Inflammatory macrophage treated with lipopolysaccharide for 1 hour (primary cell): ENCODE measurements at places on chromosomes 5 and 9.

DNA sequence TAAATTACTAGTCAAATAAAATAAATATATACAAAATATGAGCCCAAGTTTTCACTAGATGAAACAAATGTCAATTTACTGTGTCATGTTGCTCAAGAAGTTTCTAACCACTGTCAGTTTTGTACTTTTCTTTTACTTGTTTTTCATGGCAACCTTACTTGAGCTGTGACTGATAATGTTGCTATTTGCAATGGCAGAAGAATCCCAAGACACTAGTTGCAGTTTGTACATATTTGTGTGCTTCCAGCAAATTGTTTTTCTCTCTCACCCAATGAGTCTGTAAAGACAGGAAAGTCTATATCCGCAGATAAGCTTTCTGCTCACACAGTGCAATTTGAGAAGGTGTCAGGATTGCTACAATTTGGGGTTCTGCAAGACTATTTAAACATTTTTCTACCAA is 338.6 kb upstream of the PCSK5 start:
- DNase-seq, result no peak

DNA sequence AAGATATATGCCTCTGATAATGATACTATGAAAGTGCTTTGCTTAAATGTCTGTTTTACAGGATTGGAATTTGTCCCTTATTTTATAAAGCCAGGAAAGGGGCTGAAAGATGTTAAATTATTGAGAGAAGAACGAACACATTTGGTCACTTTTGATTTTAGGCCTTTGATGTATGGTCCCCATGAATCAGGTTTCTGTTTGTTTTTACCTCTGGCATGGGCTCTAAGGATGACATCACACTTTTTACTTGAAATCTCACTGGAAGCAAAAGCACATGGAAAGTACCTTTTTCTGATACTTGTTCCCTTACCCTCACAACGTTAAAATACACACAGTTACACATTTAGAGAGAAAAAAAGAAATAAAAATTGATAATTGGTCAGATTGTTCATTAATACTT is 6.9 kb downstream of the OTULIN start:
- DNase-seq, result peak; percentile 31

DNA sequence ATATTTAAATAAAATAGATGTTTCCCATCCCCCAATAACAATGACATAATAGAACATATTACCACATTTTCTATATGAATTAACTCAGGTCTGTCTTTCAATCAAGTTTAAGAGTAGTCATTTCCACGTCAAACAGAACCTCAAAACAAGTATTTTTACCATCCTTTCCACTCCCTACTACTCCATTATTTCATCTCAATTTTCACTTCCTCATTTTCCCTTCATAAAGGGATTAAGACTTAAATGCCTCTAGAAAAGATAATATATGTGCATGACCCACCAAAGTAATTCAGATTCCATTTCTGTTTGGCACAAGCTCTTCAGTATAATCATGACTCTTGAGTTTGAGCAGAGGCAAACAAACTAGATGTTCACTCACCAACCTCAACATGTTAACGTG is 40.4 kb downstream of the ELOVL7 start:
- no peak for DNase-seq

DNA sequence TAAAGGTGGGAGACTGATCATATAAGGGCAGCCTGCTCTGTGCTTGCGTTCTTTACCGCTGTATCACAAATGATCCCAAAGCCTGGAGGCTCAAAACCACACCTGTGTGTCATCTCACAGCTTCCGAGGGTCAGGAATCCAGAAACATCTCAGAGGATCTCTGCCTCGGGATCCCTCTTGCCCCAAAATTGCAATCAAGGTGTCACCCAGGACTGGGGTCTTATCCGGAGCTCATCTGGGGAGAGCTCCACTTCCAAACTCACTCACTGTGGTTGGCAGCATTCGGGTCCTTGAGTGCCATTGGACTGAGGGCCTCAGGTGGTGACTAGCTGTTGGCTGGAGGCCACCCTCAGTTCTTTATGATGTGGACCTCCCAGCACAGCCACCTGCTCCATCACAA is 26.7 kb upstream of the FCN2 start:
- DNase-seq, result no peak

DNA sequence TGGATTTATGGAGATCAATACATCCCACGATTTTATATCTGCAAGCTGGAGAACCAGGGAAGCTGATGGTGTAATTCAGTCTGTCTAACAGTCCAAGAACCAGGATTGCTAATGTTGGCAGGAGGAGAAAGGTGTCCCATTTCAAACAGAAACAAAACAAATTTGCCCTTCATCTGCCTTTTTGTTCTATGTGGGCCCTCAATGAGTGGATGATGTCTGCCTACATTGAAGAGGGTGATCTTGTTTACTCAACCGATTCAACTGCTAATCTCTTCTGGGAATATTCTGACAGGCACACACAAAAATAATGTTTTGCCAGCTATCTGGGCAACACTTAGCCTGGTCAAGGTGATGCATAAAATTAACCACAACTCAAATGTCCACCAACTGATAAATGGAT is 65.1 kb upstream of the IL33 start:
- no peak for DNase-seq

DNA sequence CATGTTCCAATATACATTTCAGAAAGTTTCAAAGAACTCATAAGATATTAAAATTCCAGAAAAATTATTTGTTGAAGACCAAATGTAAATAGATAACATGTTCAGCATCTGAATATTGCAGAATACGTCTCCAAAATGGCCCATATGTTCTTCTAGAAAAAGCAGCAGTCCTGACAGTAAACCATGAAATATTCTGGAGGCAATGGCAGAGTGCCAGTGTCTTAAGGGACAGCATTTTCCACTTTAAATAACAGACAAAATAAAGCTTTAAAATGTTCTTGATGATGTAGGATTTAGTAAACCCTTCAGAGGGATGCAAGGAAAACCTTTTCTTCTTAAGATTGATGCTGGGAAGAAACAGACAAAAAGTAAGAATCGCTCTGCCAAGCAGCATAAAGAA is 721.0 kb downstream of the NR2F1-AS1 start:
- DNase-seq, result no peak

DNA sequence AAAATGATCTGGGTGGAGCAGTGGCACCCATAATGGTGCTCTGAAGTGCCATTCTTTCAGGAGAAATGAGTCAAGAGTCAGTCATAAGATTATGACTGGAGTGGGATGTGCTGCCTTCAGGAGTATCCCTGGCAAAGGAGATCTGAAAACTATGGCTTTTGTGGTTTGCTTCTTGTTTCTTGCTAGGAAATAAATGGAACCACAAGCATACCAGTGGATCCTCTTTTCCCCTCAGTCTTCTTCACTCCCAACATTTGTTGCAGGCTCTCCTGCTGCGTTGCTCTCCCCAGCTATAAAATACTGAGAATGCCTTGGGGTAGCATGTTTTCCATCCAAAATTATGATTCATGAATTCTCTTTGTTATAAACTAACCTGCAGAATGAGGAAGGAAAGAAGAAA is 199.1 kb downstream of the NNT start:
- DNase-seq, result no peak

- no peak for DNase-seq
Measured at GRCh38 chr5:176754376-176754973, 55.9 kb upstream of the UNC5A start.

GRCh38 chr5:92017776-92018175 is 634.7 kb upstream of the ARRDC3 start:
- no peak for DNase-seq

- DNase-seq, result no peak
Measured at GRCh38 chr5:94445726-94446125, 172.7 kb downstream of the KIAA0825 start.

DNA sequence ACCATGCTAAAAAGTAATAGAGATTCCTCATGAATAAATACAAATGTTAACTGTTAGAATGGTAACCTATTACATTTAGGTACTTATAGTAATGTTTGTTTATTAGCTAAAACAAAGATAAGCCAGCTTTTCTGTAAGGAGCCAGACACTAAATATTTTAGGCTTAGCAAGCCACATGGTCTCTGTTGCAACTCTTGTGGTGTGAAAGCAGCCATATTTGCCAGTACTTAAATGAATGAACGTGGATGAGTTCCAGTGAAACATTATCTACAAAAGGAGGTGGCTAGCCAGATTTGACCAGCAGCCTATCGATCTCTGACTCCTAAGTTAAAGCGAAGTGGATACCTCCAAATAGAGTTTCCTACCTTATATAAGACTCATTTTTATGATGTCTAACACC is 331.6 kb downstream of the CDH12 start:
- DNase-seq, result no peak

GRCh38 chr9:68678430-68678829 is 26.6 kb upstream of the PIP5K1B start:
- no peak for DNase-seq

- DNase-seq, result no peak
Measured at GRCh38 chr9:6960777-6961176, 203.0 kb downstream of the KDM4C start.

GRCh38 chr5:173018358-173018757 is 34.8 kb downstream of the ATP6V0E1 start:
- DNase-seq, result peak; percentile 63

DNA sequence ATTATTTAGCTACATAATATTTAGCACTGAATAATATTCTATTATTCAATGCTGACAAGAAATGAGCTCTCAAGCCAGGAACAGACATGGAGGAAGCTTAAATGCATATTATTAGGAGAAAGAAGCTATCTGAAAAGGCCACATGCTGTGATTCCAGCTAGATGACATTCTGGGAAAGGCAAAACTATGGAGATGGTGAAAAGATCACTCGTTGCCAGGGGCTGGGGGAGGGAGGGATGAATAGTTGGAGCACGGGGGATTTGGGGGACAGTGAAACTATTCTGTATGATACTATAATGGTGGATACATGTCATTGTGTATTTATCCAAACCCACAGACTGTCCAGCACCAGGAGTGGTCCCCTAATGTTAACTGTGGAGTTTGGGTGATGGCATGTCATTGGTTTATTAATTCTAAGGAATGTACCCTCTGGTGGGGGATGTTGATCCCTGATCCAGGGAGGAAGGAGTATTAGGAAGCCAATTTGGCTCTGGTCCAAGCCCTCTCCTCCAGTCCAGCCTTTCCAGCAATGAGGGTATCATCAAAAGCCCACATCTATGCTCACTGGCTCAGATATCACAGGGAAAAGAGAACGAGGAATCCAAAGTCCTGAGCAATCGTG is 162.5 kb downstream of the COL23A1 start:
- no peak for DNase-seq

GRCh38 chr5:30839956-30840355 is 353.5 kb upstream of the CDH6 start:
- DNase-seq, result no peak

GRCh38 chr9:20378851-20379250 is 243.4 kb downstream of the MLLT3 start:
- no peak for DNase-seq

- no peak for DNase-seq
Measured at GRCh38 chr9:87442451-87442850, 55.2 kb upstream of the DAPK1 start.

DNA sequence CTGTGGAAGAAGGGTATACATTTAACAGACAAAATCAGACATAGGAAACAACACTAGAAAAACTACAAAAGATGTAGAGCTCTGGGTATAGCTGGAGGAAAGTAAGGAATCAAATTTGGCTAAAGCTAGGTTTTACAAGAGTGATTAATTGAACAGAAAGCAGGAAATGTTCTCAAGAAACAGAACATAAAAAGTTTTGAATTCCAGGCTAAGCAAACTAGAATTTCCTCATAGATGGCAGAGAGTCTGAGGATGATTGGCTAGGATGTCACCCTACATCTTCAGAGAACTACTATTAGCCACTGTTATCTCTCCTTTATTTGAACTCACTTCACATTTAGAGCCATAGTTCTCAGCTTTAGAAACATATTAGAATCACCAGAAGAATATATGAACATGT is 502.1 kb upstream of the PAPPA start:
- DNase-seq, result no peak

DNA sequence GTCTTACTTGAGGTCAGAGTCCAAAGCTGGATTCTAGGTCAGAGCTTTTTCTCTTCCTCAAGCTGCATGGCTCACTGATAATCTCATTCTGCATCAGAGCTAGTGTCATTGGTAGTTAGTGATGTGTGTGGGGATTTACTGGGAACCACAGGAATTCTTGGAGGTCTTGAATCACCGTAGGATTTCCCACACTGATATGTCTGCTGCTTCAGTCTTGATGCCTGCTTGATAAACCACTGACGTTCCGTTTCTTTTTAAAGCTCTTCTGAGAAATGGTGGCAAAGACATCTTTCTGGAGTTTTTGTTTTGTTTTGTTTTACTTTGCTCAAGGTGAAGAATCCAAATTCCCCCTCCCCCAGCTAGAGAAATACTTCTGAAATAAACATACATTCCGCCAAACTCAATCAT is 1.2 kb upstream of the GARIN3 start:
- DNase-seq, result no peak

- no peak for DNase-seq
Measured at GRCh38 chr5:128007939-128008338, 75.6 kb upstream of the SLC12A2 start.

DNA sequence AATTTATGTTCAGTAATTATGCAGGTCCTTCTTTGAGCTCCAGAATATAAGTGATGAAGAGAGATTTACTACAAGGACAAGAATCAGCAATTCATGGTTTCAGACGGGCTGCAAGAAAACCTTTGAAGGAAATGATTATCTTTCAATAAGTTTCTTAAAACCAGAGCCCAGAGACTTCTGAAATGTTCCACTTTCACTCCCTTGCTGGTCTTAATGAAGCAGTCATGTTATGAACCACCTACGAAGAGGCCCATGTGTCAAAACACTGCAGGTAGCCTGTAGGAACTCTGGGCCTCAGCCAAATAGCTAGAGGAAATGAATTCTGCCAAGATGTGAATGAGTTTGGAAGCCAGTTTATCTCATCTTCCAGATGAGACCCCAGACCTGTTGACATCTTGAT is 505.9 kb upstream of the MEF2C start:
- DNase-seq, result no peak

GRCh38 chr5:179620293-179620692 is 3.2 kb downstream of the HNRNPH1 start:
- no peak for DNase-seq

DNA sequence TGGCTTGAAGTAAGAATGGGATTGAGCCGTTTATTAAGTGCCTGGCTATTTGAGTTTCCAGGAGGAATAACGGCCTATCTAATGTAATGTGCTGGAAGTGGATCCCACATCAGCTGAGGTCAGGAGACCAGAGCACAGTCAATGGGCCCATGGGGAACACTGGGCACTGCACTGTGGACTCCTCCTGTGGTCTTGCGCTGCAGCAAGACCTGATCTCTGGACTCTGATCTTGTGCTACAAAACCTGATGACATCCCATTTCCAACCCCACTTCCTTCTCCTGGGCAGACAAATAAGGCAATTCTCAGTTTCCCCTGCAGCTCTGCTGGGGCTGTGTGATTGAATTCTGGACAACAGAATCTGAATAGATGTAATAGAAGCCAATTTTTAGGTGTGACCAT is 151.7 kb upstream of the ADCY2 start:
- no peak for DNase-seq

- no peak for DNase-seq
Measured at GRCh38 chr9:95822583-95823431, 52.7 kb upstream of the ERCC6L2 start.

GRCh38 chr9:127654619-127655018 is 42.5 kb downstream of the STXBP1 start:
- no peak for DNase-seq

GRCh38 chr5:111236348-111236747 is 12.2 kb downstream of the CAMK4 start:
- DNase-seq, result no peak
